ENCODE measurements at places on chromosomes 3 and 15.

DNA sequence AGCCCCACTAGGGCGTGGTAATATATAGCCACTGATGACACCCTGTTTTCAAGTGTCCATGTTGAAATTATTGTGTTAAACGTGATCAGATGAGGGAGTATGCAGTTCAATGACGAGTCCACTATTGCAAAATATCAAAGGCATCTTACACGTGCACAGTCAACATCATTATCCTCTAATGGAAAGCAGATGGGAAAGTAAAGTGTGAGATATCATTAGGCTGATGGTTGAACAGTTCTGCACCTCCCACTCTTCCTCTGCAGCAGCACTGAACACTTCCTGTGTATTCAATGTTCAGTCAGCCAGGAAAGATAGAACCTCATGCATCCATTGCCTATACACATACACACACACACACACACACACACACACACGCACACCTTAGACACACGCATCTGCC is 431.8 kb upstream of the CCDC54 start:
- DNase-seq, result peak; percentile 85

GRCh38 chr3:36991923-36992805 is 767 bp downstream of the EPM2AIP1 start:
- peak; percentile 67 for DNase-seq

DNA sequence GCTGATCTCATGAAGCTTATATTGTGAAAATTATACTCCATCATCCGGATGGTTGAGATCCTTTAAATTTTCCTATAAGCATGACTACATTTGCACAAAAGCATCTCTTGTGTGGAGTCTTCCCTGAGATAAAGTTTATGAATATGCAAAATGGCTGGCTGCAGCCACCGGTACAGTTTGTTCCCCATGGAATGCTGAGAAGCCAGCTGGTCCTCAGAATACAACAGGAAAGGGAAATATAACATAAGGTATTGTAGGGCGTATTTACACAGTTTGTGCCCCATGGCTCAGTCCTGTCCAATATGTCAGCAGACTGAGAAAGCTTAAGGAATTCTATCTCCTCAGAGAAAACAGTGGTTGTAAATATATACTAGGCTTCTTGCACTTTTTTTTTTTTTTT is 468.6 kb downstream of the CNTN6 start:
- no peak for DNase-seq

DNA sequence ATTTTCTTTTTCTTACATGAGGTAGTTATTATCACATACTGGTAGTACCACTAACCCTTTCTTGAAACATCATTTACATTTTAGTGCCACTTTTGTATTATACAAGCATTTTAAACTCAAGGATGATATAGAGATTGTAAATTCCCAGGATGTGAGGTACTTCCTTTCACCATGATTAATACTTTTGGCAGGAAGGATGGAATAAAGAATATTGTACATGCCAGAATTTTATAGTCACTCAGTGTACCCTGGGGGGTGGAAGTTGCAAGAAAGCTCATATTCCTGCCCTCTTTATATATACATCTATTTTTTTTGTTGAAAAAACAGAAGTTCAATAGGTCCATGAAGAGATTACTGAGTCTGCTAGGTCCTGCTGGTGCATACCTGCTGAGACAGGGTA is 141.0 kb upstream of the PLSCR5 start:
- peak; percentile 30 for DNase-seq

DNA sequence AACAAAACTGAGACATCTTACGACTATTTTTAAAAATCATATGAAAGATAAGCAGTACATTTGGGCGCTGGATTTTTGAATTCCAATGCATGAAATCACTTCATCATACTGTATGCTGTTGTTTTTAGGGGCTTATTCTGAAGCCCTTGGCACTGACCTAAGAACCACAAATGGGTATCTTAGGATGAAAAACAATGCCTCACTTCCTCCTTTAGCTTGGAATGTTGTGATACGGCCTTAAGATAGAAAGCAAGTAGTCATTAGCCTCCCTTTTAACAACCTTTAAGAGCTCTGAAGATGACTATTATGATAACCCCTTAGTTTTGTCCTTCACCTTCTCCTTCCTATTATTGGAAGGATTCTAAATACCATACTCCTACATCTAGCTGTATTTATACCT is 289.8 kb downstream of the ARPP21 start:
- DNase-seq, result no peak

DNA sequence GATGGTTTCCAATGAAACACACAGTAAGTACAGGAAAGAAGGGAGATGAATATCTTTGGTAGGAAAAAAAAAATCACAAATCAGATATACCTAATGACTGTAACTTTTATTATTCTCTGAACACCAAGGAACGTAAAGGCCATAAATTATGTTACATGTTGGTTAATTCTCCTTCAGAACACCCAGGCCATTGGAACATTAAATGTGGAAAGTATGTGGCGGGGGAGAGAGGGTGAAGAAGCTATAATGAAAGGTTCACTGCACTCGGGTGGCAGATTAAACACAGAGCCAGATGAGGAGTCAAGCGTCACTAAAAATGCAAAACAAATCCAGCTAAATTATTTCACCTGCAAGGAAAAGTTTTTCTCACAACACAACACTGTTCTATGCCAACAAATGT is 193.8 kb downstream of the FHIT start:
- no peak for DNase-seq

- no peak for DNase-seq
Observed at GRCh38 chr3:78725703-78726246, 1042.0 kb downstream of the ROBO1 start.

DNA sequence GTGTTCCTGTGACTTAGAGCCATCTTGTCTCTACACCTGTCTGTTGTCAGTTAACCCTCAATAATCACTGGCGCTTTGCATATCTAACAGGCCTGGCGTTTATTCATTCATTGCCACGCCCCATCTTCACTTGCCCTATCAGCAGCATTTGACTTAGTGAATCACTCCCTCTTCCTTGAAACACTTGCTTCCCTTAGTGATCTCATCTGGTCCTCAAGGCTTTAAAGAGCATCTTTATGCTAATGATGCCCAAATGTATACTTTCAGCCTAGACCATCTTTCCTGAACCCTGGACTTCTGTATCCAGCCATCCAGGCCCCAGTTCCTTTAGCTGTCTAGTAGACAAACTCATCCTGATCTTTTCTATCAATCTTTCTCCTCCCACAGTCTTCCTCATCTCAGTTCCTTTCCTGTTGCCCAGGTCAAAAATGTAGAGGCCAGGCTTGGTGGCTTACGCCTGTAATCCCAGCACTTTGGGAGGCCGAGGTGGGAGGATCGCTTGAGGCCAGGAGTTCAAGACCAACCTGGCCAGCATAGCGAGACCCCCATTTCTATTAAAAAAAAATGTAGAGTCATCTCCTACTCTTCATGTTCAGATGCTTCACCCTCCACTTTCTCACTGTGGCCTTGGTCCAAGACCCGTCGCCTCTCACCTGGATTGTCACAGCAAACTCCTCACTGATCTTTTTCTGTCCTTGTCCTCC is 1.4 kb upstream of the IGDCC4 start:
- peak; percentile 21 for DNase-seq

DNA sequence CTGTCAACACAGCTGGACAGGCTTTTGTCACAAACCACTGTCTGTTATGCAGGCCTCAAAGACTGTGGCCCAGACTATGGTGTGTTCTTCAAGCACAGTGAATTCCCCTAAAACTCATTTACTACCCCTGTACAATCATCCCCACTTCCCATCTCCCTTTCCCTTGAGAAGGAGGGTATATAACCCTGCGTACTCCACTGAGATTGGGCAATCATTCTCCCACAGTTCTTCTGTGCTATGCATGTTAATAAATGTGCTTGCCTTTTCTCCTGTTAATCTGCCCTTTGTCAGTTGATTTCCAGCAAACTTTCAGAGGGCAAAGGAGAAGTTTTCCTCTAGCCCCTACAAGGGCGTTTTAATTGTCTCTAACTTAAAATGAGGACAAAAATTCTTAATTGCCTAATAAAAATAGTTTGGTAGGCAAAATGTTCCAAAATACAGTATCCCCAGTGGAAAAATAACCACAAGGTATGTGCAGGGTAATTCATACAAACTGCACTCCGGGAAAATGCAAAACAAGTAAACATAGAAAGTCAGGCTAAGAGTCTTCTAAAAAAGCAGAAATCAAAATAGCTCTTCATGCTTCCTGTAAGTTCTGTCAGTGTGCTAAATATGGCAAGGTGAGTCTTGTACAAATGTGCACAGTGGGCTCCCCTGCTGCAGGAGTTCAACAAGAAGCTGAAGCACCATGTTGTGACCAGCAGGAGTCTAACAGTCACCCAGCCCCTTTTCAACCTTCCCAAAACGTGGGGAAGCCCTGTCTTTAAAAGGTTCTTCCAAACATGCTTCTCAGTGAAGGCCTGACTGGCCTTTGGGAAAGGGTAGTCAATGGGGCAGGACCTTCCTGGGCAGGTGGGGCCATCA is 10.2 kb downstream of the ATP10A start:
- DNase-seq, result peak; percentile 55

- DNase-seq, result no peak
Observed at GRCh38 chr3:176087066-176087697, 1110.1 kb downstream of the TBL1XR1 start.

- peak; percentile 87 for DNase-seq
Observed at GRCh38 chr15:45670511-45670910, 35.7 kb downstream of the SQOR start.

DNA sequence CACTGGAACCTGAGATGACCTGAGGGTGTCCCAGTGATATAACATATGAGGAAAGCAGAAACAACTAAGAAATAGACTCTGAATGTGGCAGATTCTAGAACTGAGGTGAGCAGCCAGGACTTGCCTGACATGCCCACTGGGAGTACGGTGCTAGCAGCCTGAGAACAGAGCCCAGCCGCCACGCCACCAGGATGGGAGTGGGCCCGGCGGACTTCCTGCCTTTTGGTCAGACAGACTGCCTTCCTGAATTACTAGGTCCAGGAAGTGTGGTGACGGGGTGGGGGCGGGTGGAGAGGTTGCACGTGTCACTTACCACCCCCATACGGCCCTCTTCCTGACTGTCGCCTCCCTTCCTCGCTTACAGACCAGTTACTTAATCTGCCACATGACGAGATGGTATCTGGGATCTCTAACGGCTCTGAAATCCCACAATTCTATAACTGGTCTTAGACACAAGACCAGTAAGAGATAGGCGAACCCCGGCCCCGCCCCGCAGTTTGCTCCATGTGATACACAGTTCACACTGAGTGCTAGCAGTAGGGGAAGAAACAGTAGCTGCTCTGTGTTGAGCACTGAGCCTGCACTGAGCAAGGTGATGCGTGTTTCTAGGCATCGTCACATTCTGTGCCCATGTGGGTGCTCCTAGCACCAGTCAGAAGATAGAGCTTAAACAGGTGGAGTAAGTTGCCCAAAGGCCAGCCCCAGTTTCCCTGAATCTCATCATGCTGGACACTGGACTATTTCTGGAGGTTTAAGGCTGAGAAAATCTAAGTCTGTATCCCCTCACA is 95.7 kb downstream of the CPN2 start:
- DNase-seq, result no peak

GRCh38 chr3:59422312-59422711 is 372.5 kb upstream of the CFAP20DC start:
- DNase-seq, result peak; percentile 23

GRCh38 chr15:81813215-81813614 is 232.6 kb downstream of the MEX3B start:
- no peak for DNase-seq

- no peak for DNase-seq
Observed at GRCh38 chr3:166270429-166270828, 433.2 kb upstream of the BCHE start.

DNA sequence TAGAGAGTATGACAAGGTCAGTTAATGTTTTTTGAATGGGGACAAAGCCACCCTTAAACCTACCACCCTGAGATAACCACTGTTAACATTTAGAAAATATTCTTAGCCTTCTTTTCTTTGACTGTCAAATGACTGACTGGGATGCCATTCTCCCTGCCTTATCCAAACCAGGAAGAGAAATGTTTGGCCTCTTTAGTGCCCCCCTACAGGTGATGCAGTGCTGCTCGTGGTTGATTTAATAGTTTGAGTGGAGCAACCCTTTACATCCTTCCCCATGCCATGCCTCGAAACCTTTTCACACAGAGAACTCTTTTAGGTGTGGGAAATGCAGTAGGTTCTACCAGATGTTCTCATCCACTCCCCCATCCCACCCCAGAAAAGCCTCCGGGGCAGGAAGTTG is 38.7 kb upstream of the UMPS start:
- DNase-seq, result no peak

- DNase-seq, result peak; percentile 80
Observed at GRCh38 chr15:68441045-68441743, 9.2 kb upstream of the ITGA11 start.

DNA sequence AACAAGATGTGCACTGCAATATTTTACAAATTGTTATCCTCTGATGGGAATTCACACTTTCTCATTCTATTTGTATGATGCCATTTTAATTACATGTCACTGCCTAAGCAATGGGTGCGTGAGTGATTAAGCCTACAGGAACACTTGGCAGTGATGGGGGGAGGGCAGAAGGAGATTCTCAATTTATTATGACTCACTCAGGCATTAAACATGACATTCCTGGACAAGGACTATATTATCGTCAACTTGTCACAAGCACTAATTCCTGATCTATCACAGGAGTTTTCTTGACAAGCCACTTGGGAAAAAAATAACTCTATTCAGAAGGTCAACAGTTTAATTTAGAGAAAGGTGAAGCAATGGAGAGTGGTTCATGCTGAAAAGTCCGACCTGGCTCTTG is 556.8 kb downstream of the NSUN3 start:
- DNase-seq, result no peak

- DNase-seq, result no peak
Observed at GRCh38 chr3:66980791-66981190, 17.3 kb upstream of the KBTBD8 start.

- DNase-seq, result no peak
Observed at GRCh38 chr3:123388811-123389627, 59.9 kb downstream of the ADCY5 start.

- no peak for DNase-seq
Observed at GRCh38 chr3:13098192-13098988, 25.2 kb upstream of the IQSEC1 start.

DNA sequence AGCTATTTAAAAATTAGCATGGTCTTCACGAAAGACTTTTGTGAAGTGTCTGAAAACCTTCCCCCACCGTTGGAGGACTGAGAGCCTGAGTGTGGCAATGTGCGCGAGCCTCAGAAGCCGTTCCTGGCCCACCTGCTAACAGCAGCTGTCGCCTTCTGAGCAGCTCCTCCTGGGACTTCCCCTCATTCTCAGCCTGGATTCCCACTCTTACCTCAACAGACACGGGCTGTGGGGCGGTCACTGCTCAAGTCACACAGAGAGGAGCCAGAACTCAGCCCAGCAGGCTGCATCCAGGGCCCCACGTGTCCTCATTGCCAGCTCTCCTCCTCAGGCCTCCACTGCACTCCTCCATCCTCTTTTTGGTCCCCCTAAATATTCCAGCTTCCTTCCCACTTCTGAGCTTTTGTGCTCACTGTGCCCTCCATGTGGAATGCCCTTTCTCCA is 7.8 kb downstream of the DNASE1L3 start:
- no peak for DNase-seq

DNA sequence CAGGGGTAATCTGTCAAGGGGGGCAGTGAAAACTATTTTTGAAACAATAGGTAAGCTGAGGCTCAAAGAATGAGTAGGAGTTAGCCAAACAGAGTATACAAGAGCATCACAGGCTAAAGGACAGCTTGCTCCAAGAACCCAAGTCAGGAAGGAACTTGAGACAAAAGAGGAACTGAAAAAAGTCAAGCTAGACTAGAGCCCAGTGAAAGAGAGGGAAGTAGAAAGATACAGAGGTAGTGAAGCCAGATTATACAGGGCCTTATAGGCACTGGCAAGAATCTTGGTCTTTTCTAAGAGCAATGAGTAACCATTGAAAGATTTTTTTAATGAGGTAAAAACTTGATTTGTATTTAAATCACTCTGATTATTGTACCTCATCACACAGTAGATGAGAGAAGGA is 69.9 kb downstream of the FILIP1L start:
- DNase-seq, result no peak

Measured in AG10803 (cell line).